ENCODE measurements at places on chromosomes 11 and 22. TPM values are rescaled to one million over a fixed set of nuclear protein-coding genes. Genes with fewer than 3 reads are reported as not detected.

GRCh38 chr22:31442768-31443489 lies 43.5 kb downstream of the DRG1 start:
- no peak for DNase-seq
- H3K36me3 ChIP-seq: peaks cover 67% of the 10 kb centered on the region
- H3K27ac ChIP-seq: no peak overlapping the region
- H3K4me3 ChIP-seq: no peak overlapping the region
- peaks cover 6% of the 10 kb centered on the region for H3K4me1 ChIP-seq
- no peaks in the 10 kb centered on the region for H3K27me3 ChIP-seq

DNA sequence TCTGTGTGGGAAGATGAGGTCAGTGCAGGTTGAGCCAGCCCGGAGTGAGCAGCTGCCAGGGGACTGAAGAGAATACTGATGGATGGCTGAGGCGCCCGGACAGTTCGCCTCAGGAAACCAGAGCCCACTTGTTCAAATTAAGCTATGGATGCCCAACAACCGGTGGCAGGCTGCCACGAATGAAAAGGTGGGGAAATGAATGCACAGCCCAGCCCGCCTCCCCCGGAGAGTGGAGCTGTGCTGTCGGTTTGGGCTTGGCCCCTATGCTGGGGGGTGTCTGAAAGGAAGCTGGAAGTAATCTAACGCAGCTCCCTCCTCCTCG lies 21.9 kb downstream of the HSPA8 start:
- H3K4me3 ChIP-seq: no peak overlapping the region
- no peak for DNase-seq
- peaks cover 5% of the 10 kb centered on the region for H3K27me3 ChIP-seq
- H3K4me1 ChIP-seq: no peaks in the 10 kb centered on the region
- H3K36me3 ChIP-seq: no peaks in the 10 kb centered on the region

- no peak overlapping the region for H3K4me3 ChIP-seq
- H3K27ac ChIP-seq: no peak overlapping the region
- no peaks in the 10 kb centered on the region for H3K4me1 ChIP-seq
Observed at GRCh38 chr11:130611791-130612251, 163.4 kb downstream of the ADAMTS15 start.

GRCh38 chr11:129840236-129840635 lies 24.6 kb downstream of the TMEM45B start:
- DNase-seq: no peak
- H3K27me3 ChIP-seq: peaks cover 7% of the 10 kb centered on the region
- no peak overlapping the region for H3K4me3 ChIP-seq
- H3K4me1 ChIP-seq: peaks cover 14% of the 10 kb centered on the region
- H3K36me3 ChIP-seq: no peaks in the 10 kb centered on the region

DNA sequence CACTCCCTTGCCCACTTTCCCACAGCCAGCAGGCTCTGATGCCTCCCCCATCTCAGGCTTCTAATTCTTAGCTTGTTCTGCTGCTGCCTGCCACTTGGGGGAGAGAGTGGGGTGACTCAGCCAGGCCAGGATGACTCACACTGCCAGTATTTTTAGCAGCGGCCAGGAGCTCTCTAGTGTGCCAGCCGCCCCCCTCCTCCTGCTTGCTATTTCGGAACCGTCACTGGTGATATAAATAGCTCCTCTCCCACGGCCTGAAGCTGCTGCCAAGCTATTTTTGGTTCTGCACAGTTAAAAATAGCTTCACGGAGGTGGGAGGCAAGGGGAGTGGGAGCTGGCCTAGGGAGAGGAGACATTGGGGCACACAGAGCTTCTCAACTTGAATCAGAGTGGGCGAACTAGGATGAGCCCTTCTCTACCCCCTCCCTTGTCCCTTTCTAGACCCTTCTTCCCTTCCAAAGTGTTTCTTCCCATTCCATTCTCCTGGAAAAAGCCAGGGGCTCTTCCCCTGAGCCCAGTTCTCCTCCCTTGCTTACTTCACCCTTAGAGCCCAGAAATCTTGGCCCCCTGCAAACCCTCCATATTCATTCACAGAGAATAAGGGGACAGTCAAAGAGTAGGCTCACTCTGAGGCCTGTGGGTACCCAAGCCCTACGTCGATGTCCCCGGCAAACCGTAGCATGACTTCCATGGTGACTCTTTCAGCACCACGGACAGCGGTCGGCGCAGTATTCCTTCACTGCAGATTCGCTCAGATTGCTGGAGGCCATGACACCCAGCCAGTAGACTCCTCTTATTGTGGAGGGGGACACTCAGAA lies 2.5 kb upstream of the NPAS4 start:
- H3K27me3 ChIP-seq: peaks cover 23% of the 10 kb centered on the region
- H3K36me3 ChIP-seq: no peaks in the 10 kb centered on the region
- H3K4me3 ChIP-seq: peak overlapping the region; percentile 66

DNA sequence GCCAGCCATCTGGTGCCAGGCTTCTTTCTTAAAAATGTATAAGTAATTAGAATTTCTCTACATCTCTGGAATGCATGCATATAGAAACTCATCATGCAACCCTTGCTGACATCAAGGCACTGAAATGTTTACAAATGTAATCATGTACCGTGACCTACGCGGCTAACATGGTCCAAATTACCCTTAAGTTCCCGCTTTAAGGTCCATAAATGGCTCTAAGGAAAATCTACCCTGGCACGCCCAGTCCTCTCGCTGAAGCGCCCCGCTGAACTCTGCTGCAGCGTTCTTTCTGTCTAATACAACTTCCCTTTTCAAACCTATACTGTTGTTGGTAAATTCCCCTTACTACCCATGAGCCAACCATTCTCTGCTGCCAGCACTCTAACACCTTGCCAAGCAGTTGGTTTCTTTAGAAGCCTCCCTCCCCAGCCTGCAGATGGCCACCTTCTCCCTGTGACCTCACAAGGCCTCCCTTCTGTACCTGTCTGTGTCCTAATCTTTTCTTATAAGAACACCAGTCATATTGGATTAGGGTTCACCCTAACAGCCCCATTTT lies 13.5 kb upstream of the HMOX1 start:
- peaks cover 16% of the 10 kb centered on the region for H3K27me3 ChIP-seq
- H3K27ac ChIP-seq: no peak overlapping the region
- no peaks in the 10 kb centered on the region for H3K36me3 ChIP-seq

GRCh38 chr11:111123463-111124398 lies 121.8 kb upstream of the POU2AF2 start:
- no peaks in the 10 kb centered on the region for H3K4me1 ChIP-seq
- H3K36me3 ChIP-seq: no peaks in the 10 kb centered on the region
- no peak for DNase-seq
- no peak overlapping the region for H3K4me3 ChIP-seq
- H3K27me3 ChIP-seq: no peaks in the 10 kb centered on the region
- H3K27ac ChIP-seq: no peak overlapping the region

DNA sequence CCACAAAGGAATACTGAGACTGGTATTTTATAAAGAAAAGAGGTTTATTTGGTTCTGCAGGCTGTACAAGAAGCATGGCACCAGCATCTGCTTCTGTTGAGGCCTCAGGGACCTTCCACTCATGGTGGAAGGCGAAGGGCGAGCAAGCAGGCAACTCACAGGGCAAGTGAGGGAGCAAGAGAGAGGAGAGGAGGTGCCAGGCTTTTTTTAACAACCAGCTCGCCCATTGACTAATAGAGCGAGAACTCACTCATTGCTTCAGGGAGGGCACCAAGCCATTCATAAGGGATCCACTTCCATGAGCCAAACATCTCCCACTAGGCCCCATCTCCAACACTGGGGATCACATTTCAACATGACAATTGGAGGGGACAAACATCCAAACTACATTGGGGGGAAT lies 1.2 kb downstream of the PTS start:
- H3K27me3 ChIP-seq: no peaks in the 10 kb centered on the region
- peaks cover 29% of the 10 kb centered on the region for H3K4me1 ChIP-seq
- H3K36me3 ChIP-seq: peaks cover 38% of the 10 kb centered on the region
- H3K4me3 ChIP-seq: peak overlapping the region; percentile 84
- no peak for DNase-seq

- no peak for DNase-seq
- H3K27ac ChIP-seq: no peak overlapping the region
- peaks cover 24% of the 10 kb centered on the region for H3K27me3 ChIP-seq
- no peaks in the 10 kb centered on the region for H3K36me3 ChIP-seq
- no peaks in the 10 kb centered on the region for H3K4me1 ChIP-seq
Observed at GRCh38 chr11:35650006-35650405, 12.6 kb upstream of the TRIM44 start.

DNA sequence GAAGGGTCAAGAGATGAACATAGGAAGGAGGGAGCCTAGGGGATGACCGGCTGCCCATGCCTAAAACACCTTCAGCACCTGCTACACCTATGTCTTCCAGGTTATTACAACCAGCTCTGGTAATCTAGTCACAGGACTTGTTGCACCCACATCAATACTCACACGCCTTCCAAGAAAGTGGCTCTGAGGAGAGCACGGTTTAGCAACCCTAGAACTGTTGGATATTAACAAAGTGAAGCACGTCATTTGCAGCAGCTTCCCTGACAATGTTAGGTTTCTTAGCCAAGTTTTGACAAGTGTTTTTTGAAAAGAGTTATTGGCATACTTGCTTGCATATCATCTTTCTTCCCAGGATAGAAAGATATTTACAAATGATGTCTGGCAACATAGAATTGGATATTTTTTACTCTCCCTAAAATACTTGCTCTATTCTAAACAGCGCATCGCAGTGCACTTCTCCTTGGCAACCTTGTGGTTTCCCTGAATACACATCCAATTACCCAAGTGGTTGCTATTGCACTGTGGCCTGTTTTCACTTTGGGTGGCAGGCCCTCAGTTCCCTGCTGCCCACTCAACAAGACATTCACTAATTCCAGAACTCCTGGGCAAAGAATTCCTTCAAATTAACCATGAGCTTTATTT lies 94.3 kb upstream of the ARHGAP42 start:
- H3K27ac ChIP-seq: no peak overlapping the region
- no peaks in the 10 kb centered on the region for H3K4me1 ChIP-seq
- no peaks in the 10 kb centered on the region for H3K36me3 ChIP-seq

GRCh38 chr22:31185056-31185455 lies 25.1 kb downstream of the RNF185 start:
- no peak overlapping the region for H3K4me3 ChIP-seq
- no peak overlapping the region for H3K27ac ChIP-seq
- H3K36me3 ChIP-seq: peaks cover 9% of the 10 kb centered on the region
- DNase-seq: no peak
- no peaks in the 10 kb centered on the region for H3K4me1 ChIP-seq
- H3K27me3 ChIP-seq: no peaks in the 10 kb centered on the region

GRCh38 chr11:10657308-10658271 lies 36.0 kb downstream of the IRAG1 start:
- peaks cover 42% of the 10 kb centered on the region for H3K4me1 ChIP-seq
- H3K27ac ChIP-seq: peak overlapping the region; percentile 75
- peak overlapping the region; percentile 70 for H3K4me3 ChIP-seq
- no peak for DNase-seq

GRCh38 chr11:35602160-35602793 lies 16.0 kb upstream of the FJX1 start:
- peaks cover 20% of the 10 kb centered on the region for H3K4me1 ChIP-seq
- DNase-seq: no peak
- no peak overlapping the region for H3K4me3 ChIP-seq

DNA sequence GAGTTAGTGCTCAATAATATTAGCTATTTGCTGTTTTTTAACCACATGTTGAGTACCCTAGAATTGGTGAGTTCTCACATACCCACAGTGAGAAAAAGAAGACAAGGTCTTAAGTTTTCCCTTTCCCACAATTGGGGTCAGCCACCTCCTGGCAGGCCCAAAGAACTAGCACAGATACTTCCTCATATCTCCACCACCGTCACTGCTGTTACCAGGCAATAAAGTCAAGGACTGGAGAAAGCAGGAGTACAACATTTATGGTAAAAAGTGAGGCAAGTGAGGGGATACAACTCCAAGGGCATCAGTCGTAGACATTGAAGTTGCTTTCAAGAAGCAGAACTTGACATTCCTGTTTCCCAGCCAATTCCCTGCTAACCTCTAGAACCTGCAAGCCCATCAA lies 19.6 kb downstream of the ELP4 start:
- no peaks in the 10 kb centered on the region for H3K4me1 ChIP-seq
- no peak for DNase-seq
- no peak overlapping the region for H3K27ac ChIP-seq
- H3K27me3 ChIP-seq: no peaks in the 10 kb centered on the region
- peaks cover 1% of the 10 kb centered on the region for H3K36me3 ChIP-seq

GRCh38 chr22:39614442-39614841 lies 43.9 kb downstream of the CACNA1I start:
- no peak for DNase-seq
- H3K27ac ChIP-seq: no peak overlapping the region
- H3K27me3 ChIP-seq: peaks cover 31% of the 10 kb centered on the region
- H3K4me1 ChIP-seq: peaks cover 15% of the 10 kb centered on the region
- H3K36me3 ChIP-seq: peaks cover 1% of the 10 kb centered on the region
- H3K4me3 ChIP-seq: no peak overlapping the region

GRCh38 chr11:46299451-46299961 lies 22.0 kb downstream of the CREB3L1 start:
- H3K27ac ChIP-seq: no peak overlapping the region
- H3K4me1 ChIP-seq: no peaks in the 10 kb centered on the region
- peaks cover 21% of the 10 kb centered on the region for H3K27me3 ChIP-seq
- no peak overlapping the region for H3K4me3 ChIP-seq

DNA sequence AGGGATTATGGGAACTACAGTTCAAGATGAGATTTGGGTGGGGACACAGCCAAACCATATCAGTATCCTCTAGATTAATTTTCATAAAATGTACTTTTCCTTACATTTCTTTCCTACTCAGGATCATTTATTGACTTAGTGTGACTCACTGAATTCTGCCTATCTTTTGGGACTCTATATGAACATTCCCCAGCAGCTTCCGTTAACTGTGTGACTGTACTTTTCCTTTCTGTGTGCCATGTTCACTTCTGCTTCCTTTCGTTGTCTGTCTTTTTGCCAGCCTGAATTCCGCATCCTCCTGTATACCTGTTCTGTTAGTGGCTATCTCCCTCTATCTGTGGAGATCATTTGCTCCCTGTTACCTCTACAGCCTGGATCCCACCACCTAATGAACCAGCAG lies 48.8 kb downstream of the SPECC1L start:
- no peak overlapping the region for H3K4me3 ChIP-seq
- no peak for DNase-seq
- peaks cover 34% of the 10 kb centered on the region for H3K36me3 ChIP-seq
- peaks cover 20% of the 10 kb centered on the region for H3K4me1 ChIP-seq
- no peak overlapping the region for H3K27ac ChIP-seq

GRCh38 chr11:64566915-64567891 lies 23.8 kb upstream of the SLC22A12 start:
- no peak overlapping the region for H3K27ac ChIP-seq
- H3K27me3 ChIP-seq: no peaks in the 10 kb centered on the region
- no peak overlapping the region for H3K4me3 ChIP-seq
- peaks cover 5% of the 10 kb centered on the region for H3K4me1 ChIP-seq
- no peak for DNase-seq
- H3K36me3 ChIP-seq: no peaks in the 10 kb centered on the region

The MUC5B gene
- not detected for total RNA-seq

The MYBPC3 gene
- not detected for total RNA-seq

The SVIP gene
- 47.5 TPM for total RNA-seq

The POU2AF1 gene
- 81.0 TPM for total RNA-seq

The CD248 gene
- 0.10 TPM for total RNA-seq

The BAIAP2L2 gene
- total RNA-seq: 0.32 TPM

The USP2 gene
- 0.22 TPM for total RNA-seq

The GLB1L3 gene
- total RNA-seq: 16.1 TPM

The CSNK2A3 gene
- 1.2 TPM for total RNA-seq

The OR2AG1 gene
- not detected for total RNA-seq

The SLC35C1 gene
- 16.3 TPM for total RNA-seq

The MOGAT2 gene
- total RNA-seq: not detected

The TMEM45B gene
- total RNA-seq: 0.24 TPM

Data from activated T-helper 1 cell treated with anti-CD3 and anti-CD28 coated beads, Interleukin-12 subunit alpha, Interleukin-12 subunit beta, Interleukin-2, Interleukin-4 antibody, amounts not matched to agents 30 ng/mL and 10 ng/mL and 1 ng/mL, durations not matched to agents 14 hours and 24 hours and 36 hours (primary cell).